H9 (cell line): ENCODE measurements at places on chromosomes 16 and 17.

DNA sequence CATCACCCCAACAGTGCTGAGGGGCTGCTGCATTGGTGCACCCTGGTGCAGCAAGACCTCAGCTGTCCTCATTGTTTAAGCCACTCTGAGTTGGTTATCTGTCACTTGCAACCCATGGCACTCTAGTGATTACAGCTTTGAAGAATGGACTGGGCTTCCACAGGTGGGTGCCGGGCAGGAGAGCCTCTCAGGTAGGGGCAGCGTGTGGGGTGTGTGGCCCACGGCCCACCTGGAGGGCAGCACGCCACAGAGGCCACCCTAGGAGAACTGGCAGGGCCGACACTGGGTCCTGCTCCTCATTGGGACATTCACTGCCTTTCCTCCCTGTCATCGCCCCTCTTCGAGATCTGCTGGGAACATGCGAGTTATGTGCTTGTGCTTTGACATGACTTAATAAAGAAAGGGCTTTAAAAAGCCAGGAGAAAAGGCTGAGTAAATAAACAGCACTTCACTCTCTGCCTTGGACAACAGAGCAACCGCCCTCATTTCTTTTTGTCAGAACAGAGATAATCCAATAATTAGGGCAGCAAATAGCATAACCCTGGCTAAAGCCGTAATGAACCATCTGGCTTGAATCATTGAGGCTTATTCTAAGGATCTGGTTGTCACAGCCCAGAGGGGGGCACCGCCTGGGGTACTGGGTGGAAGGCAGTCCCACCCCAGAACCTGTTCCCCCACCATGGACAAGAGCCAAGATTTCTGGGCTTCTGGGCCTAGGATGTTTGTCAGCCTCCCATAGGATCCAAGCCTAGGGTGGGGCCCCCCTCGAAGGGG is 3.0 kb downstream of the DOC2B start:
- DNase-seq: no peak

DNA sequence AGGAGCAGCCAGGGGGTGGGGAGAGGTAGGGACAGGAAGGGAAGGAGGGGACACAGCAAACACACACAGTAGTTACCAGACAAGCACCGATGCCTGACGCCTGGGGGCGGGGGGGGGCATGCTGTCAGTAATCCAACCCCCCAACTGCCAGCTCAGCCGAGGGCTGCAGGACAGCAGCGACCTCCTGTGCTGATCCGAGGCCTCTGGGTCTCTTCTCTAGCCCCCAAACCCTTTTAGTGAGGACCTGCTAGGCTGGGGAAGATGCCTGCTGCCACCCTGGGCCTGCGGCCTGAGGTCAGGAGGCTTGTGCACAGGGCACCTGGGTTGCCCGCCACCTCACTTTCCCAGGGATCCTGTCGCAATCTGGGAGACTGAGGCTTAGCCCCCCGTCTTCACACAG is 11.6 kb downstream of the FLOT2 start:
- DNase-seq: no peak

GRCh38 chr17:3988297-3989040 is 24.2 kb upstream of the ATP2A3 start:
- DNase-seq: peak; percentile 26

DNA sequence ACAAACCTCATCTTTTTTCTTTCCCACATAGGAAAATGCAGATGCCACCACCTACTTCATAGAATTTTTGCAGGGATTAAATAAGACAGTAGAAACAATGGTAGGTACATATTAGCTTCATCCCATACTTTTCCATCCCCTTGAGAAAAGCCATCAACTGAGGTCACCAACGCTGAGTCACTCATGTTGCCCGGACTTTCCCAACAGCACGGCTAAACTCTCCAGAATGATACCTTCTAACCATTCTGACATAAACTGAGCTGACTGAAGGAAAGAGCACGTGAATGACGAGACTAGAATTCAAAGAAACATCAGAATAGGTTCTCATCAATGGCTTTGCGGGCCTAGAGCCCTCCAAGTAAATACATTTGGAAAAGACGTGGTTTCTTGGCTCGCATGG is 146.0 kb upstream of the RCVRN start:
- no peak for DNase-seq

- DNase-seq: no peak
These were observed 33.8 kb downstream of the ESRP2 start for GRCh38 chr16:68202091-68202519.

- no peak for DNase-seq
These were observed 765 bp upstream of the ADORA2B start for GRCh38 chr17:15943971-15944758.

DNA sequence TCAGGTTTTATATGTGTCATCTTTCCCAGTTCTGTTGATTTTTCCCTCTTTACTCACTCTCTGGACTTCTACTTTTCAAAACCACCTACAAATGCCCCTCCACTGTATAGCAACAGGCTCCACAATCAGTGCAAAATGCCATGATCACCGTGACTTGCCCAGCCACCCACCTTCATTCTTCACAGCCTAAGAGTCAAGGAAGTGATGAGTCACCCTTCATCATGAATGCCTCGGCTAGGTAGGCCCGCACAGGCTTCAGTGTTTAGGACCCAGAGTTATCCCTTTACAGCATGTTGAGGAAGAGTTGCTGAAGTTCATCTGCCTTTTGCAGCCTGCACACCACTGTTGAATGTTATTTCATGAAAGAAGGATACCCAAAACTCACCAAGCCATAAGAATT is 158.6 kb downstream of the PMP22 start:
- DNase-seq: no peak

DNA sequence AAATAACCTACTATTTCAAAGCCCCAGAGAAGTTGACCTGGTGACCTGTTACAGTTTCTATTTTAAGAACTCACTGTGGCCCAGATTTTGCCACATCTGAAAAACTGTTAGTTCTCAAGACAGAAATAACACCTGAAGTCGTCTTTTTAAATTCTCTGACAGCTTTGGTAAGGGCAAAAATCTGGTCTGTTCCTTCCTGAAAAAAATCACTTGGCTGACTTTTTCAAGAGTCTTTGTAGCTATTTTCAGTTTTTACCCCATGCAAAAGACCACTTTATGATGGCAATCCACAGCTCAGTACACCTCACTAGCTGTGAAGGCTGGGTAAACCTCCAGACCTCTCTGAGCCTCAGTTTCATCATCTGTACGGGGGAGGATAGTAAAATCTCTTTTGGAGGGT is 60.7 kb upstream of the SREBF1 start:
- DNase-seq: no peak

GRCh38 chr16:15777533-15778203 is 79.2 kb downstream of the MYH11 start:
- peak; percentile 73 for DNase-seq

- no peak for DNase-seq
These were observed 2.7 kb downstream of the EMC8 start for GRCh38 chr16:85796599-85796998.

DNA sequence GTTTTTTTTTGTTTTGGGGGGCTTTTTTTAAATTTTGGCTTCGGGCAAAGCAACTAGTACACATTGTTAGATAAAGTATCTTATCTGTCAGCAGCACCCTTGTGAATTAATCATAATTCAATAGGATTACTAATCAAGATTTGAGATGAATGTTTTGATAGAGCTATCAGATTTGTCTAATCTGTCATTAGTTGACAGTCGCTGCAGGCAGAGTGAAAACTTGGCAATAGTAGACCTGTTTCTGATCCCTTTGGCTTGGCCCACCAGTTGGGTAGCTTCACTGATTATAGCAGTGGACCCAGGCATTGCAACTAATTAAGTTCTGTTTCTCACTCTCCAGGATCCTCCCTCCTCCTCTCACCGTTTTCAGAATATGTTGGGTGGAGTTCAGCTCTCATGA is 258.6 kb downstream of the IRX3 start:
- no peak for DNase-seq

GRCh38 chr17:35804658-35805192 is 4.6 kb upstream of the TAF15 start:
- peak; percentile 83 for DNase-seq

GRCh38 chr17:76139801-76140660 is 1.0 kb downstream of the FOXJ1 start:
- DNase-seq: peak; percentile 64

DNA sequence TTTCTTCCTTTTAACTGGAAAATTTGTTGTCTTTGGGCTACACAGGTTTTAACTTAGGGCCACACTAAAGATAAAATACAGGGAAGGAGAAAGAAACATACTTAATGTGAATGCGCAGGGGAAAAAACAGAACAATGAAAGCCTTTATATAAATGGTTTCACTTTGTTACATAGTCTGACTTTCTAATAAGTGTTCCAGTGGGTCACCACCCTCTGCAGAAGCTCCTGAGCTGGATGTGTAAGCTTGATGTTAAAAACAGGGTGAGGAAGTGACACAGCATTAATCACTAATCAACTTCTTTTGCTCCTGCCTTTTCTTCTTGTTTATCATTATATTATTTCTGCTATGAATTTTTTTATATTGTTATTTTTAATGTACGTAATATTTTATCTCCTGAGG is 445.6 kb upstream of the CA10 start:
- DNase-seq: no peak

DNA sequence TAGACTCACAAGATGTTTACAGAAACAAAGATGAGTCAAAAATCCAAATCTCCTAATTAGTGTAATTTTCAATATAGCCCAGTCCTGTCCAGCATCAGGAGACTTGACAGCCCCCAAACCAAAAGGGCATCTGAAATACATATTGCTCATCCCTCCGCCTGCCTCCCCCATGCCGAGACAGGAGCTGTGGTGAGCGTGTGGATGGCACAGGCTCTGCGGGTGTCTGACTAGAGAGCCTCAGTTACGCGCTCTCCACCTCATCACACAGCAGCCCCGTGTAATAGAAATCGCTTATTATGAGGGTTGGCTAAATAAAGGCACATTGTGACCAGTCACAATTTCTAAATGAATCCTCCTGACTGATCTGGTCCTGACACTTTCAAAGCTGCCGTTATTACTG is 43.1 kb upstream of the CBLN1 start:
- no peak for DNase-seq
